ENCODE measurements at places on chromosomes 2 and 18.

- DNase-seq, result no peak
Measured at GRCh38 chr2:127061375-127062273, 45.3 kb downstream of the BIN1 start.

GRCh38 chr18:76985156-76985950 lies 147.2 kb downstream of the MBP start:
- DNase-seq, result no peak

DNA sequence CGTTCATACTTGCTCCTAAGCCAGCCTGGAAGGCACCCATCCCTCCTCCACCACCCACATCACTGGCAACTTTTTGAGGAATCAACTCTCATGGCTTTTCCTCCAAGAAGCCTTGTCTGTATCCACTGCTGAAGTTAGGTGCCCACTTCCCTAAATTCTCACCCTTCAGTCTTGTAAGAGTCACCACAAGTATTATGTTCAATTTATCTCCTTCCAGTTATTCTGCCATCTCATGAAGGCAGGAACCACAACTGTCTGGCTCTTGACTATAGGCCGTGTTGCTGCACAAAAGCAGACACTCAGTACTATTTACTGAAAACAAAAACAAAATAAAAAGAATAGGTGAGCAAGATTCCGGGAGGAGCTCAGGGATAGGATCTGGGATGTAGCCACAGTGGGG lies 234.8 kb downstream of the CYRIA start:
- DNase-seq, result no peak

DNA sequence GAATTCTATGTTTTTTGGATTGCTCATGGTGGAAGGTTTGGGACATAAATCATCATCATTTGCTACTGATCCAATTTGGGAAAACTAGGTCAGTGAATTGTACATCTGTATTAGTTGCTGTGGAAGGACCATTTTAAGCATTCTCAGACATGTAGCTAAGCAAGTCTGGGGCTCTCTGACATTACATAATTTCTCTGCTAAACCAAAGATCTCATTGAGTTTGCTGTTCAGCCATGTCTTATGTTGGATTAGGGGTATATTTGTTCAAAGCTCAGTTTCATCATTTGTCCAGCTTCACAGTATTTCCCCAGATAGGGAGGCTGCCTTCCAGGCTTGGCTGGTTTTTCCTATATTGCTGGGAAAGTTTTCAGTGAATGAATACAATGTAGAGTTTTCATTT lies 399.7 kb downstream of the MTX2 start:
- no peak for DNase-seq

DNA sequence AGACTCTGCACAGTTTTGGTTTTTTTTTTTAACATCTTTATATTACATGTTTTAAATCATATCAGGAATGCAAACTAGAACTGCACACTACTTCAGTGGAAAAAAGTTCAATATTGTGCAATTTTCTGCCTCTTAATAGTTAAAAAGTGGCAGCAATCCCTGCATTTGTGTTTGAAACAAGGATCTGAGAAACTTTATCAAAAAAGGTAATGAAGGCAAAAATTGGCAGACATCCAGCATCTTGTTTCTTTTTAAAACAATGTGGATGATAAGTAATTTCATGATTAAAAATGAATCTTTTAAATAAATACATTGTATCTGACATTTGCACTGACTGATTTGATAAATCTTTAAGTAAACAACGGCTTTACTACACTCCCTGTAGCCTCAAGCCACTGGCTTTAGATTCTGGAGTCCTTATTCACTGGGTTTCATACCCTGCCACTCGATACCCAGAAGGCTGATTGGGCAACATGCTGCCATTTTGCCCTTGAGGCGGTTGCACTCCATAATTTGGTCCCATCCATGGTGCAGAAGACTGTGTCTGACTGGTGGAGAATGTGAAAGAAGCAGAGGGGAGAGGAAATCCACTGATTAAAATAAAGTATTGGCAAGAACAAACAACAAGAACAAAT lies 21.6 kb upstream of the C2orf42 start:
- no peak for DNase-seq

DNA sequence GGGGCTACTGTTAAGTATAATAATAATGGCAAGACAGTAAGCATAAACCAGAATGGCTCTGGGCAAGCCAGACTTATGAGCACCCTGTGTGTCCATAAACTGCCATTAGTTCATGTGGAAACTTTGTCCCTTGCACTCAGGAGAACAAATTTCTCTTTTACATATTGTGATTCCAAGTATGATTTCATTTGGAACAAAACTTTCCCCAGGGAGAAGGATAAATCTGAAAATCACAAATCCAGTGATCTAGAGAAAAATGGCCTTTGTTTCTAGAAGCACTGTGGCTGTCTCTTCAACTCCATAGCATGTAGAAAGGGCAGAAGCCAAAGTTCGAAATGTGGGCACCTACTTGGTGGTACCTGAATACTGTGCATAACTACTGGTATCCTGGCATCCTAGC lies 823.7 kb upstream of the SOX11 start:
- no peak for DNase-seq

- DNase-seq, result no peak
Measured at GRCh38 chr18:58501066-58501896, 127.6 kb downstream of the ALPK2 start.

DNA sequence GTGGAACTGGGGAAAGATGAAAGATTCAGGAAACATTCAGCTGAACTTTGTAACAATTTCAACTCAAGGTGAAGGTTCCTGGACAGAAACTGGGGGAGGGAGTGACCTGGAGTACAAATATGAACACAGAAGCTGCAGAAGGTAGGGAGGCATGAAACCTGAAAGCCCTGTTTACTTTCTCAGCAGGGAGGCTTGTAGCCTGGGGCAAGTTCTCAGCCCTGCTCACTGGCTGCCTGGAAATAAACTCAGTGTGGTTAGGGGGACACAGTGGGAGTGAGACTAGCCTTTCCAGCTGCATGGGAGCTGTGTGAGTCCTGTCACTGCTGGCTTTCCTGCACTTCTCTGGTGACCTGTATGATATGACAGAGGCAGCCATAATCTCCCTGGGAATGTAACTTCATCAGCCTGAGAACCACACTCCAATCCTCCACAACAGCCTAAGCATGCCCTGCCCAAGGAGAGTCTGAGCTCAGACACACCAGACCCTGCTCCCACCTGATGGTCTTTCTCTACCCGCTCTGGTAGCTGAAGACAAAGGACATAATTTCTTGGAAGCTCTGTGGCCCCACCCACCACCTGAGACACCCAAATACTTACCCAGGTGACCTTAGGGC lies 77.0 kb downstream of the ZSWIM2 start:
- no peak for DNase-seq

DNA sequence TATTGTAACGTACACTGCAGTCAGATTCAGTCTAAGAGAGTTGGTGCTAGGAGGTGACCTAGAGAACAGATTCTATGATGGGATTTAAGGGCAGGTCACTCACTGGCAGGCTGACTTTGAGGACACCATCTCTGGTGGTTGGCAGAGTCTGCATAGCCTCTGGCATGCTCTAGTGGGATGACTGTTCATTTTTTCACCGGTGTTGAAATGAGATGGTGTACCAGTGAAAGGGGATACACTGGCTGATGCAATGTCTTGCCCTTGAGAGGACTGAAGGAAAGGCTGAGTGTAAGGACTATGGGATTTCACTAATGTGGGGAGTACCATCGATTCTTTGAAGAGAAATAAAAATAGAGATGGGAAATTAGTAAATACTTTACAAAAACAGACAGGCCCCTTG lies 186.9 kb upstream of the PIEZO2 start:
- no peak for DNase-seq

GRCh38 chr2:6647046-6647445 lies 218.7 kb downstream of the CMPK2 start:
- no peak for DNase-seq

GRCh38 chr2:14288016-14288415 lies 344.5 kb upstream of the LRATD1 start:
- DNase-seq, result no peak

GRCh38 chr2:97868986-97869721 lies 126.6 kb downstream of the TMEM131 start:
- DNase-seq, result no peak

- DNase-seq, result no peak
Measured at GRCh38 chr2:36060133-36060532, 295.4 kb upstream of the CRIM1 start.

- no peak for DNase-seq
Measured at GRCh38 chr18:56172527-56172926, 465.9 kb downstream of the TXNL1 start.

GRCh38 chr2:122261911-122262310 lies 506.5 kb downstream of the TSN start:
- DNase-seq, result no peak

GRCh38 chr2:20073460-20073859 lies 22.0 kb upstream of the LAPTM4A start:
- no peak for DNase-seq

DNA sequence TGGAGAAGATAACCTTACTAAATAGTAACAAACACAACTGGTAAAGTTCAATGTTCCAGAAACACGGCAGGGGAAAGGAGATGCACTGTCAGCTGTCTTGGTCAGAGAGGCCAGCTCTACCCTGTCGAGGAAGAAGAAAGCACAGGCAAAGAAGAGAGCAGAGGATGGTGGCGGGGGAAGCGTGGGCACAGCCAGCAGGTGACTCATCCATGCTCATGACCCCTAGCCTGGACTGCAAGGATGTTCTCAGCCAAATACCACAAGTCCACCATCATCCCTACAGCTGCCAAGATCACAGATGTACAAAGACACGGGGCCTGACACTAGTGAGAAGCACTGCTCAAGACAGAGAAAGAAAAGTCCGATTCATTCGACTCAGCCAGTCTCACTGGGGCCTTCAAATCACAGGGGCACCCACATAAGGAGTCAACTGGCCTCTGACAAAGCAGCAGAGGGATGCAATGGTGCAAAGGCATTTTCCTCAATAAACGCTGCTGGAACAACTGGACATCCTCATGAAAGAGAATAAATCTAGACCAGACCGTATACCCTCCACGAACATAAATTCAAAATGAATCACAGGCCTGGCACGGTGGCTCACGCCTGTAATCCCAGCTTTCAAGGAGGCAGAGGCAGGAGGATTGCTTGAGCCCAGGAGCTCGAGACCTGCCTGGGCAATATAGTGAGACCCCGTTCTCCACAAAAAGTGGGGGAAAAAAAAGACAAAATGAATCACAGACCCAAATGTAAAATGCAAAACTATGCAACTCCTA lies 5.6 kb downstream of the DTYMK start:
- no peak for DNase-seq

DNA sequence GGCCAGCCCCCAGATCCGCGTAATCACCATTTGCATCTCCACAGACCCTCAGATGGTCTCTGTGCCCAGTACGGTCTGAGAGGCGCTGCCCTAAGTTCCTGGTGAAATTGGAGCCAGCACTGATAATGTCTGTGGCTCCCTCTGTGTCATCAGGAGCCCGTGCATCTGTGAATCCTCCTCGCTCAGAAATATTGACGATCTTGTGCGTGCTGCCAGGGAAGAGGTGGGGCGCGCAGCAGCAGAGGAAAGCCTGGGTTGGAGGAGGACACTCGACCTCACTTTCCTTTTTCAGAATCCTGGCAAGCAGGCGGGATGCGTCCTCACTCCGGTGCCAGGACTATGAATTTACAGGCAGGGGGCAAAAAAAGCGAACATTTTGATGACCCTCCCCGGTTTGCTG lies 686.1 kb upstream of the SALL3 start:
- no peak for DNase-seq

DNA sequence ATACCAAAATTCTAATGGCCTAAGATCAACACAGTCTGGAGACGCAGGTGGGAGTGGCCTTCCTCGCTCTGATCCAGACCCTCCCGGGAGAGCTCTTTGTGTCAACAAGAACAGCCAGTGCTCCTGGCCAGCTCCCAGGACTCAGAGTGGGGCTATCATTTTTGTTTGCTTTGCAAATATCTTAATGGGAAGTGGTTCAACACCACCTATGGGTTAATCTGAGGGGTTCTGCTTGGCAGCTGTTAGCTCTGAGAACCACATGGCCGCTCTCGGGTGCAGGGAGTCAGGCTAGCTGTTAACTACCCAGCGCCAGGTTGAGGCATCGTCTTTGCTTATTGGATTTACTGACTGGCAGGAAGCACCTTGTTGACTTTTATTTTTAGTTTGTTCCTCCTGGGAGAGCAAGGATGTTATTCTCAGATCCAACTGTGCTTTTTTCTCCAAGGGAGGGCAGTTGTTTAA lies 184.8 kb upstream of the SP5 start:
- no peak for DNase-seq

GRCh38 chr2:136381722-136382633 lies 264.0 kb upstream of the CXCR4 start:
- no peak for DNase-seq

GRCh38 chr2:72689579-72690195 lies 136.1 kb downstream of the EXOC6B start:
- DNase-seq, result no peak

DNA sequence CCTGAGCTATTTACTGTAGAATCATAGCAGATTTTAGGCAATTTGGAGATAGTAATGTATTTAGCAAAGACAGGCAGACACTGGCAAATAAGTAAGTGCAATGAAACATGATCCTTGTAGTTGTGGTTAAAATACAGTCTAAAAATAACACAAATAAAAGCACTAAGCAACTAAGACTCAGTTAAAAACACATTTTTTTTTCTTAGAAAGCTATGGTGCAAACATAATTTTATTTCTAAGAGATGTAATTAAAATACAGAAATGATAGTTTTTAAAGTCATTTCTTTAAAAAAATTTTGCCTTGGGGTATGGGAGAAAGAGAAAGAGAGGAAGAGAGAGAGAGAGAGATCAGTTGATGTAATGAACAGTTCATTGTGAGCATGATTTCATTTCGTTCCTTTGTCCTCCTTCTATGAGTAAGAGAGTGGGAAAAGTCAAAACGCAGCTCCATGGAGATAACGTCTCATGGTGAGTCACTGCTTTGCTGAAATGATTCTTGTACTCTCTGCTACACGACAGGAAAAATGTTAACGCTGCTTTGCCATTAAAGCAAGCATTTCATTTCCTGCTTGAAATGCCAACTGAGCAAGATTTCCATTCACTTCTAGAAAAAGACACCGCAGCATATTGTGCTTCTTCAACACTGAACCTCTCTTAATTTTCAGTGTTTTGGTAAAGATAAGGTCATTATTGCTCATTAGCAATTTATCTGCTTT lies 61.3 kb upstream of the PGAP1 start:
- no peak for DNase-seq

DNA sequence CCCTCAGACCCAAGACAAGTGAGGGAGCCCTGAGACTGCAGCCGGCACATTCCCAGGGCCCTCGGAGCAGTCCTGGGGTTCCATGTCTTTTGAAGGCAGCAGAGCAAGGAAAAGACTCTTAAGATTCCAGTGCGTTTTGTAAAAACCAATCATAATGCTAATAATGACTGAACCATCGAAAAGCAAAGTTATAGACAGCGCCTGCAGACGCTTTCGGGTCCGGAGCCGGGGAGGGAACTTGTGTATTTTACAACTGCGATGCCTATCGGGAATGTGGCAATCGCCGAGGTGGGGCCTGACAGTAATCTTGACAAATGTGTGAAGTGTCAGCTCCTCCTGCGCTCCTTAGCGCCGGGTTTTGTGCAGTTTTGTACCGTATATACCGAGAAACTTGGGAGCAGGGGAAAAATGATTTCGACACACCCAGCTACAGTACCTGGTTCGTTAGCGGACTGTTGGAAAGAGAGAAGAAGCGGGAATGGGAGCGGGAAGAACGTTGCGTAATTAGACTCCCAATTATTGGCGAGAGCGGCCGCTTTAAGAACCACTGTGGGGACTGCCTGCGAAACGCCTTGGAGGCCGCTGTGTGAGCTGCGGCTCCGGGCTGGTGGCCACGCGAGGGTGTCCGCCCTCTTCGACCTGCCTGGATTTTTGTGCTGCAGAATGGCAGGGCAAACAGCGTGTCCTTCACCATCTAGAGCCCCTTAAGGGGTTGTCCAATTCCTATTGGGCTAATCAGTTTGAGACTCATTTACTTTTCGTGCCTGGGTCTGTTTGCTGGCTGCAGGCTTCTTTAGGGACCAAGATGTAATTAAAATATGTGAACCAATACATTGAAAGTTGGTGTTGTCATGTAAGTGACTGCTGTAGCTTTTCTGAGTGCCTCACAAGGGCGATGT lies 2.4 kb downstream of the EPAS1 start:
- no peak for DNase-seq

All from hematopoietic multipotent progenitor cell treated with erythropoietin and hydrocortisone succinate and interleukin-3 and kit ligand, for 15 days (in vitro differentiated cells).